CD4-positive, alpha-beta T cell treated with Interleukin-10 for 1 hour (primary cell): ENCODE measurements at places on chromosomes 4 and X.

DNA sequence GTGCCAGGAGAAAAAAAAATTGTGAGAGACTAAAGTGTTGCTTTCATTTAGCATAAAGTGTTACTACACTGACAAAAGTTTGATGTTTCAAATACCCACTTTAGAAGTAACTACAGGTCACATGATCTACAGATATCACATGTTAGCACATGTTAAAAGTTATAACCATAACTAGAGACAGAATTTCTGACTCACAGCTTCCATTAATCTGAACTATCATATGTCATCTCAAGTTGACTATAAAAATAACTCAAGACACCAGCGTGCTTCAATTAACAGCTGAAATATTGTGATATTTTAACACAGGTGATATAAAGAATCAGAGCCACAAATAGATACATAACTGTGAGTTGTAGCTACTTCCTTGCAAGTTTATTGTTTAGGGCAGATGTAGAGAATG lies 591.5 kb upstream of the PITX2 start:
- DNase-seq = no peak

DNA sequence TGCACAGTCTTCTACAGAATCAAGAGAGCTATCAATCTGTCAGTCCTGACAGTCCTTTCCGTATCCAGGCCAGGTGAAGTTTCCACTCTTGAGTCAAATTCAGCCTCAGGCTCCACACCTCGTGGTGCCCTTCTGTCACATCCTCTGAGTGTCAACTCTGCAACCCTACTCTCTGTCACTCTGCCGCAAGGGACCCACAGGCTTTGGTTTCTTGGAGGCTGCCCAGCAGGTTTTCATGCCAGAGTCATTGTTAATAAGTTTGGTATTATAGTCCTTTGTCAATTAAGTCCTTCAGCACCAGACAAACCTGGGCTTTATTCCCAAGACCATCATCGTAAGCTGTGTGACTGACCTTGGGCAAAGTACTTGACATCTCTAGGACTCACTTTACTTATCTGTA lies 83.4 kb upstream of the KLHL13 start:
- no peak for DNase-seq

DNA sequence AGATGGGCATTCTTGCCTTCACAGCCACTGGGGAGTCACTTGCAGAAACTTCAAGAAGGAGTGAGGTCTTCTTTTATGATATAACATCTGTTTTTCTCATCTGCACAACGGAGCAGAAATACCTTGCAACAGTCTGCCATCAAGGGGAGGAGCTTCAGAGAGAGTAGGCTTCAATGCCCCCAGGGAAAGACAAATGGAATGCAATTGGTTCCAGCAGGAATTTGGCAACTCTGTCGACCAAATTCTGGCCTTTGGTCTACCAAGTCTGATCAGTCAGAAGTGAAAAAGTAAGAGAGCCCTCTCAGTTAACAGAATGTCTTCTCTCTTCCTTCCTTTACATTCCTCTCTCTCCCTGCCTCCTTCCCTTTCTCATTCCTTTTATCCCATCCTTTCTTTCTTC lies 229.3 kb downstream of the IDS start:
- no peak for DNase-seq

DNA sequence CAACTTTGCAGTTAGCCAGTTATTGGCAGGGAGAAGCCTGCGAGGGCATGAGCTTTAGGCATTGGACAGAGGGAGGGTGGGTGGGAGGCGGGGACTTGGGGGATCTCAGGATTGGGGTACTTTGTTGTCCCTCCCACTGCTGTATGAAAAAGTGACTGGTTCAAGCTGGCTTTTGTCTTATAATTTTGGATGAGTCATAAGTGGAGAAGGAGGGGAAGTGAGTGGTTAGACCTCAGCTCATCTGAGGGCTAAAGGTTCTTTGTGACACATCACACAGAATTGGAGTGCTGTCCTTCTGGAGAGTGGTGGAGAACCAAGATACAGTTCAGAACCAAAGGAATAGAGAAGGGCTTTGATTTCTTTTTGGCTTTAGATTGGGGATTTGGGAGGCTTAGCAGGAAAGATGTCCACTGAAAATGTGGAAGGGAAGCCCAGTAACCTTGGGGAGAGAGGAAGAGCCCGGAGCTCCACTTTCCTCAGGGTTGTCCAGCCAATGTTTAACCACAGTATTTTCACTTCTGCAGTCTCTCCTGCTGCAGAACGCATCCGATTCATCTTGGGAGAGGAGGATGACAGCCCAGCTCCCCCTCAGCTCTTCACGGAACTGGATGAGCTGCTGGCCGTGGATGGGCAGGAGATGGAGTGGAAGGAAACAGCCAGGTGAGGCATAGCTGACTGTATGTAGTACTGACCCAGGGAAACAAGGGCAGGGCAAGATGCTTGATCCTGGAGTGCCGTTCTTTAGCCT lies at the start of gene SLC4A4:
Gene SLC4A4, plus strand, starts transcription at position 175 of the 748 bp plus-strand sequence.
- DNase-seq = peak; percentile 15

DNA sequence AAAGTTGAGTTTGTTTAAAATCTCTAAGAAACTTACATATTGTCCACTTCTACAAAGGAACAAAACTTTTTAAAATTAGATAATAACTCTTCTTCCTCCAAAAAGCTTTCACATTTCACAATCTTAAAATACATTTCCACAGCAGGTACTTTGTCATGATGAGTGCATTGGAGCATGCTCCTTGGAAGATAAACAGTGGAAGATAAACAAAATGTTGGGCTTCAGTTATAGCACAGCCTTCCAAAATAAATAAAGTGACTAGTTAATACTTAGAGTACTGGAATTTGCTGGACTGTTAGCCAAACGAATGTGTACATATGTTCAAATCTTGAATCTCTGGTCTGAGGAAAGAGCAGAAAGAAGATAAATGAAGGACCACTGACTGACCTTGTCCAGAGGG lies 54.9 kb upstream of the PDE5A start:
- no peak for DNase-seq

DNA sequence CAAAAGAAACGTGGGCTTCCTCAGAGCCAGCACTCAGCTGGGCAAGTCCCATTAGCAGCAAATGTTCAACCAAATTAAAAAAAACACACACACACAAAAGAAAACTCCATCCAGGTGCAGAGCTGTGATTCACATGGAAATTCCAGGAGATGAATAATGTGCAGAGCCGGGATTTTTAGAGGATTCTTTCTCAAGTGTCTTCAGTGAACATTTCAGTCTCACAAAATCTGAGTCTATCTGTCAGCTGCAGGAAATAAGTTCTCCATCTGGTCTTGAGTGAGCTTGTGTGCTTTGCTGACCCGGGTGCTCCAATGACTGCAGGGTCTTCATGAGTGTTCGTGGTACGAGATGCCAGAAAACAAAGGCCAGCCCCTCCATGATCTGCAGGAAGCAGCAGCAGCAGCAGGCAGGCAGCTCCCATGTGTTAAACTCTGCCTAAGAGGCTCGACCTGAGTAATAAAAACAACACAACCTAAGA lies 44.3 kb downstream of the RASGEF1B start:
- DNase-seq = no peak

DNA sequence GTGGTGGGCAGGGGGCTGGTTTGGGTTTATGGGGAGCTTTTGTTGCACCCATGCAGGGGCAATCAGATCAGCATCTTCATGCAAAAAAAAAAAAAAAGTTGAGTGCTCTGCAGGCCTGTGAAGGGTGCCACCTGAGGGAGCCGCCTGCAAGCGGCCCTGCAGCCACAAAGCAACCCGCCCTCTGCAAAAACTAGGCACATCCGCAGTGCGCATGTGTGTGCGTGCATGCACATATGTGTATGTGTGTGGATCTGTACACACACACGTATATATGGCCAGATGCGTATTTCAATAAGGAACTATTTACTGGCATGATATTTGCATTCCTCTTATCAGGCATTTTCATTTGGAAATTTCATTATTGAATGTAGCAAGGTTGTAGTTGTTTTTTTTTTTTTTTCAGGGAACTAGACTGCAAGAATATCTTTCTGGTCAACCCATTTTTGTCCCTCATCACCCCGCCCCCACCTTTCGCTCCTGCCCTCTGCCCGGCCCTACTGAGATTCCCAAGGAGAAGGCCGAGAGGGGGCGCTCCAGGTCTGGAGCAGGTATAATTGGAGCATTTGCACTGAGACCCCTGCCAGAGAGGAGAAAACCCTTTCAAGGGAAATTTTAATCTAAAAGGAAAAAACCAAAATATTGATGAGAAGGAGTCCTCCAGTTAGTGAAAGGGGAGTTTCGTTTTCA lies 18.1 kb downstream of the CCNQ start:
- no peak for DNase-seq

GRCh38 chr4:151418385-151418784 lies 9.4 kb downstream of the FHIP1A start:
- DNase-seq = no peak

GRCh38 chrX:116232833-116233232 lies 62.3 kb downstream of the AGTR2 start:
- no peak for DNase-seq

GRCh38 chr4:119623025-119623424 lies 5.6 kb downstream of the PDE5A start:
- DNase-seq = no peak

- no peak for DNase-seq
Observed at GRCh38 chrX:2462074-2462473, 38.7 kb downstream of the DHRSX start.

DNA sequence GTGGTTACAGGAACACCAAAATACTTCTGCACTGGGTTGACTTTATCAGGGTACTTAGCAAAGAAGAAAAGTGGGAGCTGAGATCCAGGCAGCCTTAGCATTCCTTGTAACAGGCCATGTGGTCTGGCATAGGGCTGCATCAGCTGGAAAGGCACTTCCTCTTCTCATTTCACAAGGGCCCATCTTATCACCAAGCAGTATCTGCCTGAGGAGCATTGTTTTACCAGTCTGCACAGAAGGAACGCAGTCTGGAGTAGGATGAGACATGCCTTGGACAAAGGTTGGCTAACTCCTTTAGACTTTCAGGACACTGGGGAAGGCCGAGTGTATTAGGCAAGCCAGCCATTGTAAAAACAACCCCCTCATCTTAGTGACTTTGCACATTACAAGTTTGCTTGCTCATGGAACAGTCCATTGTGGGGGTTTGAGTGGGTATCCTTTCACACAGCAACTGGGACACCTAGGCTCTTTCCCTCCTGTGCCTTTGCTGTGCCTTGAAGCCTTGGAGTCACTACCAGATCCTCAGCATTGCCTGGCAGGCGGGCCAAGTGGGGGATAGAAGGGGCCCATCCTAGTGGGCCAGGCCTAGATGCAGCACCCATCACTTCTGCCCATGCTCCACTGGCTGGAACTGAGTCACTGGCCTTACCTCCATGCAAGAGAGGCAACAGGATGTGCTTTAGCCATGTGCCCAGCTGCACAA lies 4.6 kb downstream of the SUV39H1 start:
- DNase-seq = no peak

GRCh38 chrX:22073928-22074327 lies 41.8 kb downstream of the PHEX start:
- DNase-seq = no peak

GRCh38 chr4:129514852-129515251 lies 418.9 kb downstream of the C4orf33 start:
- DNase-seq = no peak

DNA sequence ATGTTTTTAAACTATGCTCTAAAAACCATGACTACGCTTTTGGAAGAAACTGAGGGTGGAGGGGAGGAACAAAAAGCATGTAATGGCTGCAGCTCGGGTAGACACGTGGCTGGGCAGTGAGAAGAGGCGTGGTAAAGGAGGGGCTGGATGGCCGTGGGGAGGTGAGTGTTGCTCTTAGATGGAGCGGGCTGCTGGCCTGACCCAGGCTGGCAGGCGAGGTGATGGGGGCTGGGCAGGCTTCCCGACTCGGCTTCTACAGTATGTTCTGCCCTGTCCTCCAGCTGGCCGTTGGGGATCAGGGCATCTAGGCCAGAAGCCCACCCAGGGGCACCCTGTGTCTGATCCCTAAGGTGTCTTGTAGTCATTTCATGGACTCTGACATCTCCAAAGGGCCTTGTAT lies 60.7 kb downstream of the EFHC2 start:
- DNase-seq = no peak

DNA sequence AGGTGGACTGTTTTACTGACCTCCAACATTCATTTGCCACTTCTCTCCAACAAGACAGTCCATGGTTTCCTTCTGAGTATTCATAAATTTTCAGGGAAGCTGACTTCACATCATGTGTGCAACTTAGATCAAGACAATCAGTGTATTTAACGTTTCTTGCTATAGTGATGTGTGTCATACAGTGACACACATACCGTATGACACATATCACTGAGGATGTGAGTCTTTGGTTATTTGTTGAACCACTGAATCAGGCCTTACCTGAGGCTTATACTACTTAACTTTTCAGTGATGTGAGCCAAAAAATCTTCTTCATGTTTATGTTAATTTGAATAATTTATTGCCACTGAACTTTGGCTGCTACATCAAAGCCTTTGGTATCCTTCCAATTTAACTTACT lies 166.8 kb downstream of the BMPR1B start:
- no peak for DNase-seq

DNA sequence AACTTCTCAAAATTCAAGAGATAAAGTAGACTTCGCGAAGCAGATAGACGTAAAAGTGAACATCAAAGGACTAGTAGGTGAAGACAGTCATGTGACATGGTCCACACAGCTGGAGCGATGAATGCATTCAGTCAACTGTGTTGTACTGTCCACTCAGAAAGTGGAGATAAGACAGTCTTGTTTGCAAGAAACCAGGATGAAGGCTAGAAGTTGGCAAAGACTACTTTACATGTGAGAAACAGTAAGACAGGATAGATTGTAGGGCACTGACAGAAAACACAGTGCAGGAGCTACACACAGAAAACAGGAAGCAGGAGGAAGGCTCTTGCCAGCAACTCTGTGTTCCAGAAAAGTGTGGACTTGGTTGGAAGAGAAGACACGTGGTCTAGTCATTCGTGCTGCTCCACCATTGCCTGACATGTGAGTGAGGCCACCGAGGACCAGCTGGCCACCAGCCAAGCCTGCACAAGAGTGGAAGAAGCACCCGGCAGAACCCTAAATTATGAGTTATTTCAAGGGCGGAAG lies 78.9 kb downstream of the FAT1 start:
- no peak for DNase-seq

- no peak for DNase-seq
Observed at GRCh38 chr4:57023104-57023503, 44.4 kb downstream of the POLR2B start.

- no peak for DNase-seq
Observed at GRCh38 chrX:46727441-46727840, 31.5 kb downstream of the SLC9A7 start.

- no peak for DNase-seq
Observed at GRCh38 chr4:69830560-69831269, 29.2 kb downstream of the SULT1E1 start.

- DNase-seq = no peak
Observed at GRCh38 chr4:138405466-138405891, 163.3 kb upstream of the SLC7A11 start.

DNA sequence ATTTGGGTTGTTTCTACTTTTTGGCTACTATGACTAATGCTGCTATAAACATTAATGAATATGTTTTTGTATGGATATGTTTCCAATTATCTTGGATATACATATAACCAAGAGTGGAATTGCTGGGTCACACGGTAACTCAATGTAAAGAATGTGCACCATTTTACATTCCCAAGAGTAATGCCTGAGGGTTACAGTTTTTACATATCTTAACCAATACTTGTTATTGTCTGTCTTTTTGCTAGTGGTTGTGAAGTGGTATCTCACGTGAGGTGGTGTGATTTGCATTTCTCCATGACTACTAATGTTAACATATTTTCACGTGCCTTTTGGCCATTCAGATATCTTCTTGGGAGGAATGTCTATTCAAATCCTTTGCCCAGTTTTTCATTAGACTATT lies 200.3 kb upstream of the MAB21L2 start:
- no peak for DNase-seq

- DNase-seq = no peak
Observed at GRCh38 chr4:181520790-181521189, 722.4 kb upstream of the TENM3 start.
